Suppressor macrophage treated with lipopolysaccharide for 4 hours (primary cell): ENCODE measurements at places on chromosomes 11 and 22.

DNA sequence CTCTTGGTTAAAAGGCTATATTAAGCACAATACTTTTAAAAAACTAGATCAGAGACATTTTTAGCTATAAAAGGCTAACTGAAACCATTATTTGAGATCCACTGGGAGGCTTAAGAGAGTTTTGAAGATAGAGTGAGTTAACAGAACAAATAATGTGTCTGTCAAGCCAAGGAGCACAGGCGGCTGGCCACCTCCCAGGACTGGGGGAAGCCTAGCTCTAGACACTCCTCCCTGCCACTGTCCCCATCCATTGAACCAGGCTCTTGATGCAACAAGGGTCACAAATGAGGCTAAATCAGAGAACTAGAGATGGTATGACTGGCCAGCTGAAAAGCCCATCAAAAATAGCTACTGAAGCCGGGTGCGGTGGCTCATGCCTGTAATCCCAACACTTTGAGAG, 63.0 kb downstream of the C22orf31 start:
- no peak for DNase-seq

GRCh38 chr22:28560046-28560742, 119.4 kb downstream of the TTC28 start:
- no peak for DNase-seq

- DNase-seq, result peak; percentile 23
Observed at GRCh38 chr11:14288189-14288935, 70.6 kb downstream of the RRAS2 start.

- DNase-seq, result no peak
Observed at GRCh38 chr22:44118645-44119315, 61.9 kb upstream of the PARVG start.

DNA sequence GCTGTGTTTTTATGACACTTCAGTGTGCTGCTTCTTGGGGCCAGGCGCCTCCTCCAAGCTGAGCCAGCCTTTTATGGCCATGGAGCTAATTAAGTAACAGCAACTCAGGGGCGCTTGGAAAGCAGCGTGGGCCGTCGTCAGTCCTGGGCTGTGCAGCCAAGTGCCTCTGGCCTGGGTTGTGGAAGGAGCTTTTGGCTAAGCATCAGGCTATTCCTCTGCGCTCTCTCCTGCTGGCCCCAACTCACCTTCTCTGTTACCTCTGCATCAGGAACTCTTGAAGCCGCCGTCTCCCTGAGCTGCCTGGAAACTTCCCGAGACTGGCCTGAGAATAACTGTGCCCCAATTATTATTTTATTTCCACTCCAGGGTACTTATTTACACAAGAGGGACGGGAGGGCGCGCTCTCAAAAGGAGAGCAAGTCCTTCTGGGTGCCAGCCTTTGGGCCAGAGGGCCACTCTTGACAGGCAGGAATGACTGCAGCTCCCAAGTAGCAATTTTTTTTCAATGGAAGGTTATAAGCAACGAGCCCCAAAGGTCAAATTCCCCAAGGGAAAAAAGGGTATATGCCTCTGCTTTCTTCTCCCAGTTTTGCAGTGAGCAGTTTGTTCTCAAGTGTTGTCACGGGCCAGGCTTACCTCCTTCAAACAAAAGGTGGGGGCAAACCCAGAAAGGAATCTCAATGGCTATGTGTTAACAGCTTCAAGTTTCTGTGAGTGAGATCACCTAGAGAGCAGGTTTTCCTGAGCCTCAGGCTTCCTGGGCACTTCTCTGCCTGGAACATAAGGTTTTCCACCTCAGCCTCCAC, 38.5 kb upstream of the NAV2 start:
- no peak for DNase-seq

GRCh38 chr11:69097263-69097662, 48.5 kb downstream of the TPCN2 start:
- DNase-seq, result no peak

DNA sequence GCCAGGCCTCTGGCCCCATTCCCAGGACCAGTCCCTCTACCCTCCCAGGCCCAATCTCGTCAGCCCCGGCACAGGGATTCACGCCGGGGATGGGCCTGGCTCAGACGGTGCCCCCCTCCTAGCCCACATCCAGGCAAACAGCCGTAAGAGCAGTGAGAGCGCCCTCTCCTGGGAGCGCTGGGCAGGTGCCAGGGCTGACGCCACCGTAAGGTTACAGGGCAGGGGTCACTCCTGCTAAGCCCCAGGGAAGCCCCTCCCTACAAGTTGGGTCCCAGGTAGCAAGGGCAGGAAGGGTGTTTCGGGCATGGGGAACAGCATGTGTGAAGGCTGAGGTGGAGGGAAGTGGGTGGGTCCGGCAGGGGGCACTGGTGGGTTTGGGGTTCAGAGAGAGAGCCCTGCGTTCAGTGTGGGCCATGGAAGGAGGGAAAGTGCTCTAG, 19.2 kb upstream of the PPARA start:
- no peak for DNase-seq

DNA sequence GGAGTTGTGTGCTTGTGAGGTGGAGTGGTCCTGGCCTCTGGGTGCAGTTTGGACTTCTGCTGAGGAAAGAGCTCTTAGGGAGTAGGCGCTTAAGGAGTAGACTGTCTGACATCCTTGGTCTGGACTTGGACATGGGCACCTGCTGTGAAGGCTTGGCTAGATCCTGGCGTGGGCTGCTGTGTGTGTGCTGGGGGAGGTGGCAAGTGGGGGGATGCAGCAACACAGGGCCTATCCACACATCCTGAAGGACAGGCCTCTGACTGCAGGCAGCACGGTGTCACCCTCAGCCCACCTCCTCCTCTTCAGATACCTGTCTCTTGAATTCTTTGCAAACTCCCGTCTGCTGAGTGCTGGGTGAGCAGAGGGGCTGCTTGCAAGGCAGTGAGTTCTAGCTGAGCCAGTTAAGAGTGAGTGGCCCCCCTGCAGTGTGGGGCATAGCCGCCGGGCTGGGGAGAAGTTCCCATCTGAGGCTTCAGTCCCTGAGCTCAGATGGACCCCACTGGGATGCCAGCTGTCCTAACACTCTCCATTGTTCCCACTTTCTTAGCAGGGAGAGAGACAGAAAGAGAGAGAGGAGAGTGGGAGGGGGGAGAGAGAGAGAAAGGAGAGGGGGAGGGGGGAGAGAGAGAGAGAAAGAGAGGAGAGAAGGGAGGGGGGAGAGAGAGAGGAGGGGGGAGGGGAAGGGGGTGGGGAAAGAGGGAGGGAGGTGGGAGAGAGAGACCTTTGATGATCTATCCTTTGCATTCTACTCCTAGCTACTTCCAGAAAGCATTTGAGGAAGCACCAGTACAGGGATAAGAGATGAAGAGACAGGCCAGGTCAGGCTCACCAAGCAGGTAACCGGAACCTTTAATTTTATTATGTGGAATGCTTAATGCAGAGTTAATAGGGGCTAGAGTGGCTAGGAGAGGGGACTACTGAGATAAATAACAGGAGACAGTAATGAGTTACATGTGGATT, 12.6 kb downstream of the SOX10 start:
- no peak for DNase-seq

DNA sequence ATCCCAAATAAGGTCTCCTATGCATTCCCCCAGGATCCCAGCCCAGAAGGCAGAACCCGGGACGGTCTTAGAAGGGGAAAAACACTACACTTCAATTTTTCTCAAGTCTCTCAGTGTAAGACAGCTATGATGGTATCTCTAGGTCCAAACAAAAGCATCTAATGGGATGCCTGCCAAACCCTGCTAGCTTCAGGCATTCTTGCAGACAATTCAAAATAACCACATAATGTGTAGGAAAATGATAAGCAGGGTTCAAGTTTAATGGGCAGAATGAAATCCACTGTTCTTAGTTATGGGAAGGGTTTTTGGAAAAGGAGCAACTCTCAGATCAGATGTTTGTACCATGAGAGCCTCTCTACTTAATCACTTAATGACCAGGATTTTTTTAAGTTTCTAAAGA, 119.8 kb upstream of the ANO1 start:
- DNase-seq, result no peak

DNA sequence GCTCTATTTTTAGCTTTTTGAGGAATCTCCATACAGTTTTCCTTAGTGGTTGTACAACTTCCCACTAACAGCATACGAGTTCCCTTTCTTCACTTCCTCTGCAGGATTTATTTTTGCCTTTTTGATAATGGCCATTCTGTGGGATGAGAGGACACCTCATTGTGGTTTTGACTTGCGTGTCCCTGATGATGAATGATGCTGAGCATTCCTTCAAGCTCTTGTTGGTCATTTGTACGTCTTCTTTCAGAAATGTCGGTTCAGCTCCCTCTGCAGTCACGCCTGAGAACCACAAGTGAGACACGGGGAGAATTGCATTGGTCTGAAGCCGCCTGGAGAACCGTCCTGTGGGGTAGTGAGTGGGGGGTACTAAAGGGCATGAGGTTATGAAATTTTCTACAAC, 2.0 kb upstream of the KRTAP5-10 start:
- DNase-seq, result peak; percentile 77

DNA sequence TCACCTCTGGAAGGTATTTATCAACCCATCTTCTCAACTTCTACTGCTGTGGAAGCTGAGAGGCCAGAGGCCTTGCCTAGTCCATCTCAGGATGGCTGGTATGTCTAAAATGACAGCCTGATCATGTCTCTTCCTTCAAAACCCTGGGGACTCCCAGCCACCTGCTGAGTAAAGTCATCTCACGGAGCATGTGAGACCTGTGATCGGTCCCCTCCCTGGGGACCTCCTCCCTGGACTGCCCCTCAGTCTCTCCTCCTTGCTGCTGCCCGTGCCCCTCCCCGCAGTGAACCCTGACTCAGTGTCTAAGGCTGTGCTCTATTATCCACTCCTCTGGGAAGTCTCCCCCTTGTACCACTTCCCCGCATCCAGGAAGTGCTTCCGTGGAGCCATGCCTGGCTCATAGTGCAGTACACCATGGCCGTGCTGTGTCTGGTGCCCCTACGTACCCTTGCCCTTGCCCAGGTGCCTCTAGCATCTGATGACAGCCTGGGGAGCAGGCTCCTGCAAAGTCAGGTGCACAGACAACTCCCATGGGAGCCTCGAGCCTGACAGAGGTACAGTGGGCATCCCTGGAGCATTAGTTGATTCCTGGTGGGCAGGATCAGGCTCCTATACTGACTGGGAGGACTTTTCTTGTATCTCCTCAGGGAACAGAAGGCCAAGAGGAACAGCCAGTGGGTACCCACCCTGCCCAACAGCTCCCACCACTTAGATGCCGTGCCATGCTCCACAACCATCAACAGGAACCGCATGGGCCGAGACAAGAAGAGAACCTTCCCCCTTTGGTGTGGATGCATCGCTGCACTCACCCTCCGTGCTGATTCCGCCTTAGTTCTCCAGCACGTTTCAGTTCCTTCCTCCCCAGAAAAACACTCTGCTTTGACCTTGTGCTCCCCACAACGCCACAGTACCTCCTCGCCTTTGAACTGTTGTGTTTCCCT, 13.8 kb downstream of the SMARCB1 start:
- DNase-seq, result no peak

DNA sequence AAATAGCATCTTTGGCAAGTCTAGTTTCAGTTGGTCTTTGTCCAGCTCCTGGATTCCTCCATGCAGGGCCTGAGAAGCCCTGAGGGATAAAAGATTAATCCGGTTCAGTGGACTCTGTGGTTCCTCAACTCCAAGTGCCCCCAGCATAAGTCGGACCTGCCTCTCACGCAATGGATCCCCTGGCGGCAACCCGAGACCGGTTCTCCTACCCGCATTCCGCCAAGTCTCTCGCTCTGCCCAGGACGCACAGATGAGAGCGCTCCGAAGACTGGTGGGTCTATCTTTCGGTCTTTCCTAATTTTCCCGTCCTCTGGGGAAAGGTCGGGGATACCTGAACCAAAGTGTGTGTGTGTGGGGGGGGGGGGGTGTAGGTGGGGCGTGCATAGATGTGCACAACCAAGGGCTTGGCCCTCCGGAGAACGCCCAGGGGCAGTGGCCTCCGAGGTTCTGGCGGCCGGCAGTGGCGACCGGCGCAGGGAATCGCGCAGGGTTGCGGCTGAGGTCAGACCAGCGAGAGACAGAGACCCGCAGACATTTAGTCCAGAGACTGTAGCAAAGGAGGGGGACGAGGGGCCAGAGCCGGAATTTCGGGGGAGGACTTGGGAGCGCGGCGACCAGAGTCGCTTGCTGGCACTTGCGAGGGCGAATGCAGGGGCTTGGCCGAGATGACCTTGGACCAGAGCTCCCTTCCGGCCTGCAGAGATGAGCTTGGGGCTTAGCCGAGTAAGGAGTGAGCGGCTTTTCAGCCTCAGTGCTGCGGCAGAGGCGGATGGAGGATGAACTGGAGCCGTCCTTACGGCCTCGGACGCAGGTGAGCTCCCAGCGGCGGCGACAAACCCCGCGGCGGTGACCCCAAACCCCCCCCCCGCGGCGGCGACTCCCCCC, 712 bp upstream of the SLC2A11 start:
- DNase-seq, result peak; percentile 35

DNA sequence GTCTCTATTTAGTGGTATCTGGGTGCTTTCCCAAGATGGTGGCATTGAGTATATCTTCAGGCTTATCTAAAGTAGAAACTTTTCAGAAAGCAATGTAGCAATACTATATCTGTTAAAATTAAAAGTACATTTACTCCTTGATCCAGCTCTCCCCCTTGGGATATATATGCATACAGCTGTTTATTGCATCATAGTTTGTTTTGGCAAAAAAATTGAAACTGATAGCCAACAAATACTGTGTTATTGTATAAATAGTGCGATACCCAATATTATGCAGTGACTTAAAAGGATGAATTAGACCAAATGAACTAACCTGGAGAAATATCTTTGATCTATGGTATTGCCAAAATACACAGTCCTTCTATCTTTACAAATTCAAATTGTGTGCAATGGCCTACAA, 8.4 kb upstream of the OR10A3 start:
- no peak for DNase-seq

GRCh38 chr11:60913793-60914632, at the start of gene TMEM109:
Gene TMEM109 (plus strand): TSS chr11:60914158. CDS start chr11:60919694, 5,536 bp downstream.
- DNase-seq, result peak; percentile 85

DNA sequence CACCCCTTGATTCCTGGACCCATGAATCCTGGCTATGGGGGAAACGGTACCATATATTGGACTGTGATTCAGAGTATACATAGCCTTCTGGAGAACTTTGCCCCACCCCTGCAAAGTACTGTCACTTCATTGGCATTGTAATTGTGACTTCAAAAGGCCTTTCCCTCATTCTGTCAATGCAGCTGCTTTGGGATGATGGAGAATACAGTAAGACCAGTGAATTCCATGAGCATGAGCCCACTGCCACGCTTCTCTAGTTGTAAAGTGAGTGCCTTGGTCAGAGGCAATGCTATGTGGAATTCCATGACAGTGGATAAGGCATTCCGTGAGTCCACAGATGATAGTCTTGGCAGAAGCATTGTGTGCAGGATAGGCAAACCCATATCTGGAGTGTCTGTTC, 25.7 kb upstream of the MSANTD2 start:
- DNase-seq, result no peak

DNA sequence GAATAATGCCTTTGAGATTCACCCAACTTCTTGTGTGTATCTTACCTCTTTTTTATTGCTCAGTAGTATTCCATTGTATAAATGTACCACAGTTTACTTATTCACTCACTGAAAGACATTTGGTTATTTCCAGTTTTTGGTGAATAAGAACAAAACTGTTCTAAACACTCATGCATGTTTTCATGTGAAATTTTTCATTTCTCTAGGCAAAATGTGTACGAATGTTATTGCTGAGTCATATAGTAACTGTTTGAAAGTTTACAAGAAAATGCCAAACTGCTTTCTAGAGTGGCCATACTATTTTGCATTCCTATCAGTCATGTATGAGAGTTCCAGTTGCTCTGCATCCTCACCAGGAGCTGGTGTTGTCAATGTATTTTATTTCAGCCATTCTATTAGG, 8.8 kb upstream of the EMSY start:
- no peak for DNase-seq

- DNase-seq, result no peak
Observed at GRCh38 chr11:44680982-44681597, 45.7 kb upstream of the TSPAN18 start.

GRCh38 chr11:110123003-110123402, 29.8 kb downstream of the ZC3H12C start:
- peak; percentile 42 for DNase-seq
